NCI-H748 treated with DMSO at 0.1 percent for 48 hours (cell line): ENCODE measurements at places on chromosomes 12 and 14.

DNA sequence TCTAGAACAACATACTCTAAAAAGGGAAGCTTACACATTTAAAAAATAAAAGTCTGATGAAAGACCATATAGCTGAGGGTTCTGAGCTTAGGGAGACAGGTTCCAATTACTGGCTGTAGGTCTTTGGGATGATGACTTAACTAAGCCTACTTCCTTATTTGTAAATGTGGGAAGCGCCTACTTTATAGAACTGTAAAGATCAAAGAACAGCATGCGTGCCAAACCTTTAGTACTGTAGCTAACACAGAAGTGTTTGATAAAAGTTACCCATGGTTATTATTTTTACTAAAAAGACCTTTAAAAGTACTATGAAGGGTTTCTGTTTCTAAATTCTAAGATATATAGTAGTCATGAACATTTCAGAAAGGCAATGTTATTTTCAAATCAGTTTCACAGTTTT is 35.7 kb downstream of the STK38L start:
- no peak for DNase-seq

DNA sequence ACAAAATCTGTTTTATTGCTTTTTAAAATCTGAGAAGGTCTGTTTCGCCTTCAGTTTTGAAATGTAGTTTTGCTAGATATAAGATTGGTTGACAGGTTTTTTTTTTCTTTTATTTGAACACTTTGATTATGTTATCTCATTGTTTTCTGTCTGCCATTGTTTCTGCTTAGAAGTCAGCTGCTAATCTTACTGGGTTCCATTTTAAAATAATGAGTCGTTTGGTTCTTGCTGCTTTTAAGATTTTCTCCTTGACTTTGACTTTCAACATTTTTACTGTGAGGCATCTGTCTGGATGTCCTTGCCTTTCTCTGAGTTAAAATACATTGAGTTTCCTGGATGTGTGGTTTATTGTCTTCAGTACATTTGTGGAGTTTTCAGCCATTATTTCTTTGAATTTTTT is 56.7 kb downstream of the ADIPOR2 start:
- DNase-seq = no peak

GRCh38 chr12:71645268-71645667 is 18.4 kb downstream of the ZFC3H1 start:
- DNase-seq = no peak

DNA sequence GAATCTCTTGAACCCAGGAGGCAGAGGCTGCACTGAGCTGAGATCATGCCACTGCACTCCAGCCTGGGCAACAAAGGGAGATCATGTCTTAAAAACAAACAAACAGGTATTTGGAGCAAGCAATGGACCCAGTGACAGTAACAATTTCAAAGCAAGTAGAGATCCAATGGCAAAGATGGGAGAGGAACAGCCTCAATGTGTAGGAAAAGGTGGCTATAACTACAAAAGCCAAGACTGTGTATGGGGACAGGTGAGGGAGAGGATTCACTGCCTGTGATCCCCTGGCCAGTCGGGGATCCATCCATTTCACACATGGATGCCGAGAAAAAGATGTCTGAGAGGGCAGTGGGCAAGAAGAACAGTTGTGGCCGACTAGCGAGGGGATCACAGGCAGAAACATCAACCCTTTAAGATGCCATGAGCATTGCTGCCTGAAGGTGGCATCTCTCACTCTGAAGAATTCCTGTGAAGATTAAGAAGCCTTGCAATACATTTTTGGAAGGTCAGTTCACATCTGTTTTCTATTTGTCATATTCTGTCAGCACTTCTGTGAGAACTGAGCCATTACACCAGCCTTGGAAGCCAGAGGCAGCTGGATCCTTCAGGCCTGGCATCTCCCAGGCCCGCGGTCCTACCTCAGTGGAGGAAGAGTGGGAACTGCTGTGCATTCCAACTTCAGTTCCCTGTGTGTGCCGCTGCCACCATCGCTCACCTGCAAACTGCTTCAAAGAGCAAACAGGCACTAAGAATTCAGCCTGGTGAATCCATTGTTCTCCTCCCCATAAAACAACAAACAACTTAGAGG is 54.5 kb upstream of the FRS2 start:
- DNase-seq = no peak

- DNase-seq = no peak
Measured at GRCh38 chr14:31479027-31479426, 8.8 kb downstream of the GPR33 start.

DNA sequence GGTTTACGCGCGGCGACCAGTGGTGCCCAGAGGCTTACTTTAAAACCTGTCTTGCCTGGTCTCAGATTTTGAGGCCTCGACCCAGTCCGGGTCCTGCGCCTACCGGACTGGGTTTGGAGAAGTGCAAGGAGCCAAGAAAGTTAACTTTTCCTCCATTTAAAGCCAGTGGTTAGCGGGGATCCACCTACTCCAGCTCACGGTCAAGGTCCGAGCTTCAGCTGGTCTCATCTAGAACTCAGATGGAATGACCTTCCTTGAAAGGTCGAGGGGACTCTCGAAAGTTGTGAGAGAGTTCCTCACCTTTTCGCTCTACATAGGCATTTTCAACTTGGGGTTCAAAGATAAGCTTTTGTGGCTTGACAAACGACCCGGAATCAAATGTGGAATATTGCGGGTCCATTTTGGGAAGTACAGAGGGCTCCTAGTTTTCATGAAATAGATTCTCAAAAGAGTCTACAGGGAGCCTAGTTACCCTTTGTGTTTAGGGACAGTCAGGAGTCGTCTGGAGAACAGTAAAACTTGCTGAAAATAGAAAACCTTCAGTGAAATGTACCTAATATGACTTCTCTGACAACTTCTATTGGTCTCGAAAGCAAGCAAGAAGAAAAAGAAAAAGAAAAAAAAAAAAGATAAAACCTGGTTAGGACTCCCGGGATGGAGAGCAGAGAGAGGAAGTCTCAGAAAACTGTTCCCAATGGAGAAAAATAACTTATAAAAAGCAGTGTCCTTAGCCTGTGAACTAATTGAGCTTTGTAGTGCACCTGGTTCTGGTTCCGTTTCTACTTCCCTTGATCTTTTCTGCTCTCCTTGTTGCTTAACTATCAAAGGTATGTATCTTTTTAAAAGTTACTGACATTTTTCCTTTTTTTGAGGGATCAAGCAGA is 1.4 kb downstream of the KCNMB4 start:
- peak; percentile 32 for DNase-seq

DNA sequence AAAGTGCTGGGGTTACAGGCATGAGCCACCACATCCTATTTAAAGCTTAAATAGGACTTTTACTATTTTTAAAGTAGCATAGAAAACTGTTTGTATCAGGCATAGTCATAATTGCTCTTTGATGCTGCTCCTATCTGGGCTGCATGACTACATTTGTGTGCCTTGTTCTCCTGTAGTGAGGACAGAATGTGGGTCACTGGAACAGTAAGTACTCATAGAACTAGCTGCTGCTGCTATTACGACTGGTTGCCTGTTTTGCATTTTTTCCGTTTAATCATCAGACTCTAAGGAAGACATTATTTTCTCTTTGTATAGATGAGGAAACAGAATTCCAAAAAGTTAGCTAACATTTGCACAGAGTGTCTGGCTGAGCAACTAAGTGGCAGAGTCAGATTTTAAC is 42.8 kb downstream of the ZC3H14 start:
- no peak for DNase-seq

- no peak for DNase-seq
Measured at GRCh38 chr14:93958567-93959238, 17.7 kb downstream of the ASB2 start.

DNA sequence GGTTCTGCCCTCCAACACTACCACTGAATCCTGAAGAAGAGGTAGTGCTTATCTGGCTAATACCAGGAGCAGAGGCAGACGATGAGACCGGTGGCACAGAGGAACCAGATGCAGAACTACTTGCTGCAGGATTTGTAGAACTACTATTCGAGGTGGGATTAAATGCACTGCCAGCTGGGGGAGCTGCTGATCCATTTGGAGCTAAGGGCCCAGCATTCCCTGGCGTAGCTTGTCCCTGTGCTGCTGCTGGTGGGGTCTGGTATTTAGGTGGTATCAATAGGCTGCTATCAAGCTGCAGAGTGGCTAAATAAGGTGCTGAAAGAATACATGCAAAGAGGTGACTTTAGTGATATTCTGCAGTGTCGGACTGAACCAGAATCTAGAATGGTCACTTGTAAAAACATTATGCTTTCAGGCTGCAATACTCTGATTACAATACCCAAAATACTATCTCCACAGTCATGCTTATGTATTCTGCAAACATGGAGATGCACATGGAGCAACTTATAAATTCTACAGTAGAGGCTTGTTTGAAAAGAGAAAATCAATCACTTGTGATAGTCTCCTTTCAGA is 294.2 kb downstream of the MED13L start:
- no peak for DNase-seq

GRCh38 chr12:2582631-2583030 is 212.1 kb upstream of the FKBP4 start:
- DNase-seq = no peak

DNA sequence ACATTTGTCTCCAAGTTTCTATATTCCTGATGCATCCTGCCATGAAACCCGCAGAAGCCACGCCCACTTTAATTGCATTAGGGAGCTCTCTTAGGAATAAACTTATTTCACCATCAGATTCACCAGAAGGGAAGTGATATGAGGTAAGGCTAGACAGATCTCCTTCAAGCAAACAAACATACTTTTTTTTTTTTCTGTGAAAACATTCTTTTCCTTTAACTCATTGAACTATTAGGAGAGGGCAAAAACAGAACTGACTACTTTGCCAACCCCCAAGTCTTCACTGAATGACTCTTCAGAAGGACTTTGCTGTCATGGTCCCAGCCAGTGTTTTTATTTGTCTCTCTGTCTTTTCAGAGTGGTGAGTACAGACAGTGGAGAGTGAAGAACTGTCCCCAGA is 48.4 kb downstream of the GTF2A1 start:
- DNase-seq = no peak

DNA sequence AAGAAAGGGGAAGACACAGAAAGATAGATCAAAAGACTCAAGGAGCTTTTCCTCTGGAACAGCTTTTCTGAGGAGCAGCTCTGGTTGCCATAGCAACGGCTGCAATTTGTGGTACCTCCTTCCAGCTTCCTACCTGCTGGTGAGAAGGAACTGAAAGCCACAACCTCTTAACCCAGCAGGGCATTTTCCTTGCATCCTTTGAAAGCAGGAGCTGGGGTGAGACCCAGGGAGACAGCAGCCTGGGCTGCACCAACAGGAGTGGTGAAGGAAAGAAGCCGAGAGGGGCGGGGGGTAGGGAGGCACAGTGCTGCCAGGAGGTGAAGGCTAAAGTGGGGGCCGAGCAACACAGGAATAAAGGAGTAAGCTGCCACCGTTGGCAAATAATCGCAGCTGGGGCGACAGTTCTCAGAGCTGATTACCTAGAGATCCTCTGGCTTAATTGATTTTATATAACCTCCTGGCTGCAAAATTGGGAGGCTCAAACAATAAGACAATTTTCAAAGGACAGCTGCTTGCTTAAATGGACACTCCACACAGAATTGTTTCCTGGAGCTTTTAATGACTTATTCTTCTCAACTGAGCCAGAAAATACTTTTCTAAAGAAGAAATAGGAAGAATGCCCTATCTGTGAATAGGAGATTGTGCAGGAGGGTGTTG is 129.4 kb downstream of the RPAP3 start:
- DNase-seq = peak; percentile 80

DNA sequence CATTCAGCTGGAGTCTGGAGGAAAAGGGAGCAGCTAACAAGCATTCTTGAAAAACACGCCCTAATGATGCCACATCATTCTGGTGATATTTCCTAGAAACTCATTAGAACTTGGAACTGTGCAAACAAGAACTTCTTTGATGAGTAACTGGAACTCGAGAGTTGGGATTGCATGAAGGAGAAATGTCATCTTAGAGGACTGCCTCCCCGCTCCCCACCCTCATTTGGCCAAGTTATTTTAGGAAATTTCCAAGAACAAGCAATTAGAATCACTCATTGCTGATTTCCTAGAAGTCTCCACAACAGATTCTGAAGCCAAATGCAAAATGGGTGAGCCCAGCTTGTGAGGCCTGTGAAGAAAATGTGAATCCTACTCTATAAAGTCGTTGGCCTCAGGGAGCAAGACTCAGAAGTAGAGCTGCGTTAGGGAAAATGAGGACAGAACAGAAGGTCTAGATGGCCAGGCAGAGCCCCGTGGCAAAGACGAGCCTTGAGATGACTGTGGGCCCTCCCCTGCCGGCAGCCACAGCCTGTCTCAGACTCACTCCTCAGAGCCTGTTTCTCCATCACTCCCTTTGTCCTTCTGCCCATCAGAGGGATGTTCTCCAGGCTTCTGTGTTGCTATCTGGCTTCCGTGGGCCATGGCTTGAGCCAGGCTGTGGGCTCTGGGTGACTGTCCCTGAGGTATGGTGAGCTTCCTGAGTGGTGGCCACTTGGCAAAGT is 38.4 kb downstream of the RTL1 start:
- DNase-seq = no peak

- no peak for DNase-seq
Measured at GRCh38 chr14:68283378-68284123, 464.0 kb downstream of the RAD51B start.

- no peak for DNase-seq
Measured at GRCh38 chr12:24280056-24280842, 330.8 kb upstream of the SOX5 start.

DNA sequence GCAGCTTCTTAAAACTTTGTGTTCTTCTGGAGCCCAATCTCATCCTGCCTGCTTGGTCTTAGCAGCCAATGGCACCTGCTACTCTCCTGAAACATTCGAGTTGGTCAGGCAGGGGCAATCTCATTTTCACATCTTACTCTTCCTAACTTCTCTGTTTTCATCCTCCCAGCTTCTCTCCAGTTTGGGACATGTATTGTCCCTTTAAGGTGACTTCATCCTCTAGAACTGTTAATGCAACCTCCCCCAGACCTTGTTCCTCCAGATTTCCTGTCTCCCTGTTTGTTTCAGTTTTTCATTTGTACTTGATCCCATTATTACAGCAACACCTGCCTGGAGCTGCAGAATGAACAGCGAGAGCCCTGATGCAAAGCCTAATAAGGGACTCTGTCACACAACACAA is 31.3 kb downstream of the SERPINA11 start:
- DNase-seq = no peak

DNA sequence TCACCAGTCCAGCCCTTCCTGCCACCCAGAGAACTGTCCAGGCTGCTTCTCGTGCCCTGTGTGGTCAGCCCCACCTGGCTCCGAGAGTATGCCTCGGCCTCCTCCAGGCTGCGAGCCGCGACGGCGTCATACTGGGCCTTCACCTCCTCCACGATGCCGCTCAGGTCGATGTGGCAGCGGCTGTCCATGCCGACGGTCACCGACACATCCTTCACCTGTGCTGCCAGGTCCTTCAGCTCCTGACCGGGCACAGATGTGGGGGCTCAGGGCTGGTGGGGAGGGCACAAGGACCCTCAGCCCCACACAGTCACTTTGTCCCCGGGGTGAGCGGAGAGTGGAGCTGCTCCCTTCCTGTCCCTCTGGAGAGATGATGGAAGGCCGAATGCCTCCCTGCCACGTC is 18.3 kb downstream of the KRT80 start:
- no peak for DNase-seq

GRCh38 chr12:28991626-28992025 is 157.5 kb upstream of the FAR2 start:
- DNase-seq = no peak
